Fibroblast of skin of back (primary cell): ENCODE measurements at places on chromosomes 12 and 14.

GRCh38 chr14:104321088-104321801 lies 182.9 kb downstream of the KIF26A start:
- DNase-seq = no peak

GRCh38 chr14:51478175-51478621 lies 173.5 kb upstream of the FRMD6 start:
- peak; percentile 49 for DNase-seq

- DNase-seq = peak; percentile 14
Observed at GRCh38 chr14:51922624-51923023, 62.2 kb downstream of the GNG2 start.

DNA sequence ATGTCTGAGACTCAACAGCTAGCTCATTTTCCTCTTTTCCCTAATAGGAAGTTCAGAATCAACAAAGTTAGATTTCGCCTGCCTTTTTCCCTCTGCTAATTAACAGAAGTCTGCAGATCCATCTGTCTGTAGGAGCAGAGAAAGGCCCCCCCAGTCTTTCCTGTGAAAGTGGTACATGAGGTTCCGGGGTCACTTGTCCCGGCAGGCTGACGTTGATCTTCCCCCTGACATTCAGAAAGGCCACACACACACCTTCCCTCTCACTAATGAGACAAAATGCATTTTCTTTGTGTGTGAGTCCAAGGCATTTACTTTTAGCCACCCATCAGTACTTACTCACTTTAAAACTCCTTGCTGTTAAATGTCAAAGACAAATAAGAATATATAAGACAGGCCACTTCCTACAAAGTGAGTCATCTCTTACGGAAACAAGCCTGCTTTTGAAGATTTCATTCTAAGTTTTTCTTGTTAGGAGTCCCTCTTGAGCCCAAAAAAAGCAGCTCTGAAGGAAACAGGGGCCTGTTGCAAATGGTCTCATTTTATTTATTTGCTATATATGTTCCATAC lies 138.7 kb downstream of the TTC7B start:
- peak; percentile 72 for DNase-seq

DNA sequence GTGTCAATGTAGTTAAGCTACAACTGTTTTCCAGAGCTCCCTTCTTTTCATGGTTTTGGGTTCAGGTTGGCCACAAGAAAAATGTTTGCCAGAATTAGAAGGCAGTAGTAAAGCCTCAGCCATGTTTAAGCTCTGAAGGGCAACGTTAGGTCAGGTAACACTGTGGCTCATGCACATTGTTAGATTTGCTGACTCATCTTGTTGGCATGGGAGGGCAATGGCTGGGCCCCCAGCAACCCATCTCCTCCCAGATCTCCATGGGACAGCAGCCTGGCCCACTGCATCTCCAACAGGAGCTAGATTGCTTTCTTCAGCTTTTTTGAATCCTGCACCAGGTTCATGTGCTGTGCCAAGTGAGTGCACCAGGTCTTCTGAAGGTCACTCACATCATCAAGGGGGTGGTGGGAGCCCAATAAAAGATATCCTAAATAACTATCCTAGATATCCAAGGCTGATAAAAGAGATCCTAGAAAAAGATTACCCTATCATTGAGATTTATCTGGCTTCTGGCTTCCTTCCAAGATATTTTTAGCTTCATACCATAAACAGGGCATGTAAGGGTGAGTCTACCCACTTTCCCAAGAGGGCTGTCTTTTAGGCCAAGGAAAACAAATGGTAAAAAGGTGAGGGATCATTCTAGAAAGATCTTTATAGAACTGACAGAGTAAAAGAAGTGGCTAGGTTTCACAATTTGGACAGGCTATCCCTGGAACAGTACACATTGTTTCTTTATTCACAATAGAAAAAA lies 28.9 kb downstream of the PTGER2 start:
- peak; percentile 56 for DNase-seq

DNA sequence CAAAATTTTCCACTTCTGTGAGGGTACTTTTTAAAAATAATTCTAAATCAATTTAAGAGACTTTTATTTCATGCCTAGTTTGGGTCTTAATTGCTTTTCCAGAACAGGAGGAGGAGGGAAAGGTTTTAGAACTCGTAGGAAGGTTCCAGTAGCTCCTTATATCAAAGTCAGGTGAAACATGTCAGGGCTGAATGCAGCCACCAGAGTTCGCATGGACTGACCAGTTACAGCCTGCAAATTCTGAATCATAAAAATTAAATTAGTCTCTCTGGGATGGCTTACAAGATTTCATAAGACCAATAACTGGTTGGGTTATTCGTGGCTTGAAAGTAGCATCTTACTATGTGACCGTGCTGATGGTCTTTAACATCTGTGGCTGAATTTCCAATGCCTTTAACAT lies 397 bp downstream of the BDKRB1 start:
- DNase-seq = no peak

- DNase-seq = no peak
Observed at GRCh38 chr12:130435826-130436225, 98.1 kb downstream of the PIWIL1 start.

GRCh38 chr14:84458881-84459280 lies 1071.1 kb upstream of the FLRT2 start:
- no peak for DNase-seq

DNA sequence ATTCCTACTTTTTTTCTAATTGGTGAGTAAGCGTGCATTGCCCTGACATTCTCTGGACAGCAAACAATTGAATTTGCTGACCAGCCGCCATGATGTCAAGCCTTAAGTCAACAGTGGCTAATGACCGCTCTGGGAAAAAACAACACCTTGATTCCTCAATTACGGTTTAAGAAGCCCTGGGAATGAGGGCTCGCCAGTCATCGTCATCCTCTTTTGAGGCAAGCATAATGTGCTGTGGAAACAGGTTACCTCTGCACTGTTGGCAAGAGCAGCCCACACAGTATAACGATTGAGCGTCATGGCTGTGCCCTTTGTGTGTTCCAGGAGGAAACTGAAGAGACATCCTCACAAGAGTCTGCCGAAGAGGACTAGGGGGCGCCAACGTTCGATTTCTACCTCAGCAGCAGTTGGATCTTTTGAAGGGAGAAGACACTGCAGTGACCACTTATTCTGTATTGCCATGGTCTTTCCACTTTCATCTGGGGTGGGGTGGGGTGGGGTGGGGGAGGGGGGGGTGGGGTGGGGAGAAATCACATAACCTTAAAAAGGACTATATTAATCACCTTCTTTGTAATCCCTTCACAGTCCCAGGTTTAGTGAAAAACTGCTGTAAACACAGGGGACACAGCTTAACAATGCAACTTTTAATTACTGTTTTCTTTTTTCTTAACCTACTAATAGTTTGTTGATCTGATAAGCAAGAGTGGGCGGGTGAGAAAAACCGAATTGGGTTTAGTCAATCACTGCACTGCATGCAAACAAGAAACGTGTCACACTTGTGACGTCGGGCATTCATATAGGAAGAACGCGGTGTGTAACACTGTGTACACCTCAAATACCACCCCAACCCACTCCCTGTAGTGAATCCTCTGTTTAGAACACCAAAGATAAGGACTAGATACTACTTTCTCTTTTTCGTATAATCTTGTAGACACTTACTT lies 138.9 kb downstream of the HMGA2 start:
- no peak for DNase-seq

DNA sequence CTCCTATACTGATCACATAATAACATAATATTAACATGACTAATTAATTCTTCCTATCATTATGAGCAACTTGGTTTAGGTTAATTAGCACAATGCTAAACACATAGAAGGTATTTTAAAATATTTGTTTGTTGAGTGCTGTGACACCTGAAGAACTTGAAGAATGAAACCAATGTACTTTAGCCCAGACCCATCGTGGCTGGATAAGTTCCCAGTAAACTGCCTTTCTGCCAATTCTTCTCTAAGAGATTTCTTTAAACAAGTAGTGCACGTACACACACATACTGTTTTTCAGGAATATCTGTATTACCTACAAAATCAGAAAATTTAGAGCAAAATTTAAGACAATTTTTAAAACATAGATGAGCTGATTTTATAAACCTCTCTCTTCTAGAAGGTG lies 207.4 kb upstream of the SSTR1 start:
- DNase-seq = no peak

DNA sequence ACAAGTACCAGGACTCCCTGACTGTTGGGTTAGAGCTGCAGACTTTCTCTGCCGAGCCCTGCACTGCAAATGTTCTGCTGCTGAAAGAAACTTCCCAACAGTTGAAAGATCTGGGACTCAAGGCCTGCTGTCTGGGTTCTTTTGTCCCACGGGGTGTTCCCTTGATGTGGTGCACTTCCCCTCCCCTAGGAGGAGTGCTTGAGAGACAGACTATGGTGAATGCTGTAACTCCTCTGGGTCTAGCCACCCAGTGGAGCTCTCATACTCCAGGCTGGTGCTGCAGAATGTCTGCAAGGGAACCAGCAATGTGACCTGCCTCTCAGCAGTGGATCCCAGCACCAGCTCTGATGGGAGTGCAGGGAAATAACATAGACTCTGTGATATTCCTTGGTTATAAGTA lies 129.2 kb upstream of the SLCO1B1 start:
- DNase-seq = no peak

DNA sequence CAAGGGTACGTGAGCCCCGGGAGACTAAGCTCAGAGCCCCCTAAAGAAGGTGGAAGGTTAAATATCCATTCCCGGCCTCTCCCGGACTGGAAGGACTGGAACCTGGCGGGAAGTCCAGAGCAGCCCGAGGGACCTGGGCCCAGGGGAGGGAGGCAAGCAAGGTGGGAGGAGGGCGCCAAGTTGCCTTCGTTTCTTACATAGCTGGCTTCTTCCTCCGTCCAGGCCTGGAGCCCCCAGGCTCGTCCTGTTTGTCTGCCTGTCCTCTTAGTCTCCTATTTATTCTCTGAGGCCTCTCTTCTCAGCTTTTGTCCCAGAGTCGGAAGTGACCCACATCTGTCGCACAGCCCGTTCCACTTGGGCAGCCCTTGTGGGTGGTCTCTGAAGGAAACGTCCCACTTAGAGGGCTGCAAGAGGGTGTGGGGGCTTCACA lies 745 bp downstream of the PCK2 start:
- DNase-seq = peak; percentile 5

DNA sequence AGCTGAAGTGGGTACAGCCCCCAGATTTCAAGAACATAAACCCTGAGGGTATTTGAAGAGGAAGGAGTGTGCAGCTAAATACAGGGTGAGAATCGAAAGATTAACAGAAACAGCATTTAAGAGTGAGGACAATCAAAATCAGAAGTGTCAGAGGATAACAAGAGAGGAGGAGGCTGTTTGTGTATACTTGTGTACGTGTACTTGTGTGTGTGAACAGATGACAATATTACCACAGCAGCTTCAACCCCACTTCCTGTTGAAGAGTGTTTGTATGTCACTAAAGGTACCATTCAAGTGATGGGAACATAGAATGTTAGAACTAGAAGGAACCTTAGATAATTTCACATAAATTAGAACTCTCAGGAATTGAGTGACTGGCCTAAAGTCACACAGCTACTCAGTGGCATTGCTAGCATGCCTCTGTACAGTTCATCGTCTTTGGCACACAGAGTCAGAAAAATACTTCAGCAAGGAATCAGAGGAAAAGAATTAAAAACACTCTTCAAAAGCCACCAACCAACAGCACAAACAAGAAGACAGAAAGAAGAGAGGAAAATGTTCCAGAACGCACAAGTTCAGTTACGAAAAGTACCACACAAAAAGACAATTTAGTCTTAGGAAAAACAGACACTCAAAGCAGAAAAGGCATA lies 164.3 kb upstream of the BCL2L14 start:
- peak; percentile 92 for DNase-seq

- no peak for DNase-seq
Observed at GRCh38 chr14:91351512-91351862, 66.1 kb downstream of the CCDC88C start.

DNA sequence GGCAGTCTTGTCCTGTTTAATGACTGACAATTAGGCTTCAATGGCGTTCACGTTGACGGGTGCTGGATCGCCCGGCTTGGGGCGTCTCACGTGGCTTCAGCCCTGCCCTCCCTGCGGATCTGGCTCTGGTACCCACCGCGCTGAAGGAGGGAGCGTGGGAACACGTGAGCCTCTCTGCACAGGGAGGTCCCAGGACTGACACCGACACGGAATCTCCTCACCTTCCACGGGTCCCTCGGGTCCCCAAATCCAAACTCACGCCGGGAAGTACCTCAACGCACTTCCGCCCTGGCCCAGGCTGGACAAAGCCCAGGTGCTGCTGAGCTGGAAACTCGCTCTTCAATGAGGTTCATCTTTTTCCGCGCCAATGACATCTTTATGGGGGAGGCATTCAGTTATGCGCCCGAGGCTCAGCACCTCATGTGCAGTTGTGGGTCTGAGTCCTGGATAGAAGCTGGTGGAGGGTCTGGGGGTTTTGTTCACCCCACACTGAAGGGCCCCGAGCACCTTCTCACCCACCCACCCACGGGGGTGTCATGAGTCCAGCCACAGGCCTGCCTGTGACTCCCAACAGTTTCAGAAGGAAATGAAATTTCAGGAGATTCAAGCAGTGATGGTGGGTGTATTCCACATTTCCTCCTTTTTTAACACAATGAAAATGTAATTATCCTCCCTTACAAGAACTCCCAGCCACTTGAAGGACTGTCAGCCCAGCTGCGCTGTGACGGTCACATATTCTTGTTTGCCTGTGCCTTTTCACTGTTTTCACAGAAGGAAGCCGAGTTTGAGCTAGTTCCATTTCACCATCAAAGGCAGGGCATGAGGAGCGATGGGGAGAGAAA lies 251.7 kb upstream of the SFSWAP start:
- no peak for DNase-seq

DNA sequence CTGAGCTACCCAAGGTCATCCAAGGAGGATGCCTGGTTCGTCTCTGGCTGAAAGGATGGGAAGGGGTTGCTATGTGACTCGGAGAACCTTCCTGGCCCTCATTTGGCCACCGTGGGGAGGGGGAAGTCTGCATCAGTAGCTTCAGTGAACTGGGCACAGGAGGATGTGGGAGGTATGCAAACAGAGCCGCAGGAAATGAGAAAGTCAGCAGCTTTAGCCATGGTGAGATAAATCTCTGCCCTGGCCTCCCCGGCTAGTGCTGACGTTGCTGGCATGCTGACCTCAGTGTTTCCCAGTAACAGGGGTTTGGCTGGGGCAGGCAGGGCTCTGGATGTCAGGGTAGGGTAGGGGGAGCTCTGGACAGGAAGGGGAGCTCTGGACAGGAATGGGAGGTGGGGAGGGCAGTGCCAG lies 2.3 kb upstream of the CEBPE start:
- peak; percentile 20 for DNase-seq

- no peak for DNase-seq
Observed at GRCh38 chr14:67523764-67524633, 9.1 kb upstream of the PLEKHH1 start.

- no peak for DNase-seq
Observed at GRCh38 chr14:23618415-23618988, 17.7 kb upstream of the DHRS2 start.
